AG04449 (cell line): ENCODE measurements at places on chromosomes 12 and 14.

DNA sequence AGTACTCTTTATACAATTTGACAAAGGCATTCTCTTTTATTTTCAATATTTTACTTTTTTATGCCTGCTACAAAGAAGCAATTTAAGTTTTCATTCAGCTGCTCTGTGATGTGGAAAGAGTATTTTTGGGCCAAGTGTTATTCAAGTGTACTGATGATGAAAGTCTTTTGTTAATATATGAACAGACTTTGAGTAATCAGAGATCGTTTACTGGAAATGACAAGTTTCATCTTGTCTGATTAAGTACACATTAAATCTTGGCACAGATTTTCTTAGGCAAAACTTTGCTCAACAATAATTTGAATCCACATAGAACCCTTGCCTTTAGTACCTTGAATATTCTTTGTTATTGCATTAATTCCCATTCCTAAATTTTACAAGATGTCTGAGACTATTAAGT, 13.3 kb upstream of the PZP start:
- no peak for DNase-seq

GRCh38 chr12:5953835-5954586, 9.0 kb upstream of the ANO2 start:
- DNase-seq: no peak

DNA sequence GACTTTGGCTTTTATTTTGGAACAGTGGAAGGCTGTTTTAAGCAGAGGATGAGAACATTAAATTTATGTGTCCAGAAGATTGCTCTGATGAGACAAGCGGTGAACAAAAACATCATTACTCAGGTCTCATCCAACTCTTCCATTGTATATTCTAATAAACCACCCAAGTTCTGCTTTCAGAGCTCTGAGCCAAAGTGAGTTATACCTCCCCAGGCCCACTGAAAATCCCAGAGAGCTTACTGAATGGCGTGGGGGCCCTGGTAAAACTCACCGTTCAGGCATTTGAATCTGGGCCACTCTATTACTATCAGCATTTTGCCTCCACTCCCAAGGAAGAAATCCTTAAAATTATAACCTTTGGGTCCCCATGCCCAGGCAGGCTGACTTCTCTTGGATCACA, 122.0 kb upstream of the HIF1A start:
- no peak for DNase-seq

- DNase-seq: peak; percentile 89
Observed at GRCh38 chr12:64181430-64182291, 40.4 kb downstream of the KICS2 start.

DNA sequence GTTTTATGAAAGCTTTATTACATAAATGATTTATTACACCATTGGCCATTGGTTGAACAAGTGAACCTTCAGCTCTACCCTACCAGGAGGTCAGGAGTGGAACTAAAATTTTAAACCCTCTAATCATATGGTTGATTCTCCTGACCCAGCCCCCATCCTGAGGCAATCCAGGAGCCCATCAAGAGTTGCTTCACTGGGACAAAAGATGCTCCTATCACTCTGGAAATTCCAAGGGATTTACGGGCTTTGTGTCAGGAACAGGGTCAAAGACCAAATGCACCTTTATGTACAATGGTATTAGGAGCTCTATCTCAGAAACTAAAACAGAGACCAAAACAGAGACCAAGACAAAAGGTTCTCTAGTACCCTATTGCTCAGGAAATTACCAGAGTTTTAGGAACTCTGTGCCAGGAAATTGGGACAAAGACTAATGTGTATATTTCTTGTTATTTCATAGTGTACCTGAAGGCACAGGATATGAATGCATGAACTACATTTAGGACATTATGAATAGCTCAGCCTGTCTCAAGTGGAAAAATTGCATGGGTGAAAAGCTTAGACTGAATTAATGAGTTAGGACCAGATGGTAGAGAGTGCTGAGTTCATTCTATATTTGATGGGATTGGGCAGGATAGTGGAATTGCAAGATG, 171.7 kb upstream of the FLRT2 start:
- no peak for DNase-seq

DNA sequence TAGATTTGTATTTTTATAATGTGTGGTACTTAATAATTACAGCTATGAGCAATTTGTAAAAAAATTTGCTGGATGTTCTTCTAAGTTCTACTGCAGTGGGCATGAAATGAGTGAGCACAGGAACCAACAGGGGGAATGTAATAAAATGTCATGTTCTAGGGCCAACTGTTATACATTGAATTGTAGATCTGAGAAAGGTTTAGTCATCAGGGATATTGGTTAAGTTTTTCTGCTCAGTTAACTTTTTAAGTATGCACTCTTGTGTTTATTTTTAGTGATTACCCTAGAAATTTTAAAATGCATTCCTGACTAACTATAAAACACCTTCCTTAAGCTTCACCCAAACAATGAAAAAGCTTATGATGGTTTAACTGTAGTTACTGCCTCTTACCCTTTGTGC, 101.8 kb downstream of the CAND1 start:
- no peak for DNase-seq

DNA sequence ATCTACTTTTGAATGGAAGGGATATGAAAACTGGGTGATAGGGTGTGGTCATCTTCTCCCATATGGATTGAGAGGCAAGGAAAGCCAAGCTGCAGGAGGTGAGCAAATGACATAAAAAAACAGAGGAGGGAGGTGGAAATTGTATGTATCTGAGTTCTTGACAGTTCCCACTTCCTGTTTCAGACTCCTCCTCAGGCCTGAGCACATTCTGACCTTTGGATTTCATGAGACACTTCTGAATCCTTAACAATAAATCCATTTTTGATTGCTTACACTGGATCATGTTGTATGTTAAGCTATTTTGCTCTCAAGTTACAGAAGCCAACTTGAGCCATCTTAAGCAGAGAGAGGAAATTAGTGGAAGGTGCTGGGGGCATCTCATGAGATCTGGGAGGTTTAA, 11.6 kb upstream of the SRSF5 start:
- DNase-seq: no peak

- no peak for DNase-seq
Observed at GRCh38 chr14:51335961-51336723, 96.1 kb downstream of the TMX1 start.

DNA sequence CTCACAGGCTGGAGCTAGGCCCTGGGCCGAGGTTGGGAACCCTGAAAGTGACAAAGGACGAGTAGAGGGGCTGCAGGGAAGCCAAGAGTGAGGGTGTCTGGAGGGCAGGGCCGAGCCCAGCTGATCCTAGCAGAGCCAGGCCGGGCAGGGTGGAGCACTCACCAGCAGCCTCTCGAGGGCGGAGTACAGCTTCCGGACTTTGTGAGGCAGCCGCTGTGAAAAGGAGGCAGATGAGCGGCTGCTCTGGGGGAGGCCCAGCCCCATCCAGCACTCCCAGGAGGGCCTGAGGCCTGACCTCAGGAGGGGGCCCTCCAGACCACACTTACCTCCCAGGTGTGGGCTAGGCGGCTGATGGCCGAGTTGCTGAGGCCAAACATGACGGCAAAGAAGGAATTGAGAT, 14.7 kb upstream of the ENDOU start:
- DNase-seq: no peak

- DNase-seq: no peak
Observed at GRCh38 chr14:24438223-24439097, 4.1 kb downstream of the SDR39U1 start.

- DNase-seq: no peak
Observed at GRCh38 chr14:92382677-92383076, 59.7 kb downstream of the SLC24A4 start.

DNA sequence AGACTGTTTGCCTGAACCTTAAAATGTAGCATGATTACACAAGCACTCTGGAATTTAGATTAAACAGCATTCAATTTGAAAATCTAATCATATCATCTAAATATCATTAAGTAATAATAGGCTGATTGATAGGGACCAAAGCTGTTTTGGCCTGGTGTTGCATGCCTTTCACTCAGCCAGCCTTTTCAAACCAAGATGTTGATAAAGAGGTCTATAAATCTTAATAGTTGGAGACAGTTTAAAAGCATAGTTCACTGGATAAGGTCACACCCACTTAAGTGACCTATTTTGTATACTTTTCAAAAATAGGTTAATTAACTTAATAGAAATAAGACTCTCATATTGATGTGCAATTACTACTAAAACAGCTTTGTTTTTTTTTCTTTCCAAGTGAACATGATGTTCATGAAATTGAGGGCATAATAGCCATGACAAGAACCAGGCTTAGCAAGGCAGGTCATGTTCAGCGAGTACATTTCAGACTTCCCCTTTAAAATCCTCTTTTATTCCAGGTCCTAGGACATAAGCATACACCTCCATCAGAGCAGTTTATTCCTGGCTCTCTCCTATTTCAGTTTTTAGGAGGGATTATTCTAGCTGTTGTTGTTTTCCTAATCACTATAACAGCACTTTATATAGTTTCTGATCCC, 349.0 kb downstream of the RAD51B start:
- no peak for DNase-seq

GRCh38 chr14:105980224-105980623, 453.8 kb downstream of the TMEM121 start:
- no peak for DNase-seq

DNA sequence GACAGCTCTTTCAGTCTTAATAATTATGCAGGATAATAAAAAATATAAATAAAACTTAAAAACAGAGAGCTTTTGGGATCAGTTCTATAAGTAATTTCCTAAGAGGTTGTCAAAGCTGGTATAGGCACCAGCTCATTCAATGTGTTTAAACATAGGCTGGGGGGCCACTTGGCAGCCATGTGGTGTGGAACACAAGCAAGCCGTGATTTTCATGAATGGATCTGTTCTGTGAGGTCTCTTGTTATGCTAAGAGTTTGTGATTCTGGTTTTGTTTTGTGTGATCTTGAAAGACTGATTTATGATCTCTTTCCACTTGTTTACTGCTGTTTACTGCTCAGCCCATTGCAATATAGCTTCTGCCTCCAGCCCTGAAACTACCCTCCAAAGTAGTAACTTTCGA, 240.9 kb downstream of the FBXL14 start:
- DNase-seq: no peak

- DNase-seq: no peak
Observed at GRCh38 chr12:6582196-6582595, 14.1 kb upstream of the NOP2 start.

DNA sequence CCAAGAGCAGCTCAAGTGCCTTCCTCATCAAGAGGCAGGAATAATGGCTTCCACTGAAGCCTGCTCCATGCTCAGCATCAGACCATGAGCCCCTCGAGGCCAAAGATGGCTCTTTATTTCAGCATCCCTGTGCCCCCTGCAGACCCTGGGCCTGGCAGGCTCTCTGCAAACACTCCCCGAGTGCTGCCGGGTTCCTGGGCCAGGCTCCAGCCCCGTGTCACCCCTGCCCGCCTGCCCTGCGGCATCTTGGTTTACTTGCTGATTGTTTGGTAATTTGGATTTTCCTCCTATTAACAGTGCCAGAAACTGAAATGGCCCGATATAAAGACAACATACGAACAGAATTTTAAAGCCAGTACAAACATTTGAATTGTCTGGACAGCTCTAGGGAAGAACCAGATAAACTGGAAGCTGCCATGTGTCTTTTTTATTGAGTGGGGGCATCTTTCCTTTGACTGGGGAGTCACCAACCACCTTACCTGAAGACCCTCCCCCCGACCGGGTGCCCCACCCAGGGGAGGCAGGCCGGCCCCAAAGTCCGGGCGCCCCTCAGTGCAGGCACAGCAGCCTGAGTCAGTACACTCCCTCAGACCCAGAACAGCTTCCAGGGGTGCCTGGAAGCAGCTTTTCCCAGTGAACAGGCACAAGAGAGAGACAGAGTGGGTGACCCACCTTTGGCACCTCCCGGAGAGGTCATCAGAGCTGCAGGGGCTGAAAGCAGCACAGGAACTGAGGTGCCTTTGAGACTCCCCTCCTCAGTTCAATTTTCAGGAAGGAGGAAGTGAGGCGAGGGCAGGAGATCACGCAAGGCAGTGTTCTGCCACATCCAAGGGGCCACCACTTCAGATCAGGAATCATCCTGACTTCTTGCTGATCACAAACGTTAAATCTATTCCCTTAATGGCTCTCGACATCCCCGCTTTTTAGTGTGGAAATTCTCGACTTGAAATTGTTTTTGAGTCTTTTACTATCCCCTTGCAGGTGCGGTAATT, 30.6 kb downstream of the ITPK1 start:
- DNase-seq: no peak

- DNase-seq: no peak
Observed at GRCh38 chr14:102957222-102957621, 34.8 kb downstream of the AMN start.

GRCh38 chr12:124292385-124292784, 2.5 kb upstream of the RFLNA start:
- no peak for DNase-seq

GRCh38 chr12:85979641-85980040, 105.5 kb downstream of the NTS start:
- no peak for DNase-seq

DNA sequence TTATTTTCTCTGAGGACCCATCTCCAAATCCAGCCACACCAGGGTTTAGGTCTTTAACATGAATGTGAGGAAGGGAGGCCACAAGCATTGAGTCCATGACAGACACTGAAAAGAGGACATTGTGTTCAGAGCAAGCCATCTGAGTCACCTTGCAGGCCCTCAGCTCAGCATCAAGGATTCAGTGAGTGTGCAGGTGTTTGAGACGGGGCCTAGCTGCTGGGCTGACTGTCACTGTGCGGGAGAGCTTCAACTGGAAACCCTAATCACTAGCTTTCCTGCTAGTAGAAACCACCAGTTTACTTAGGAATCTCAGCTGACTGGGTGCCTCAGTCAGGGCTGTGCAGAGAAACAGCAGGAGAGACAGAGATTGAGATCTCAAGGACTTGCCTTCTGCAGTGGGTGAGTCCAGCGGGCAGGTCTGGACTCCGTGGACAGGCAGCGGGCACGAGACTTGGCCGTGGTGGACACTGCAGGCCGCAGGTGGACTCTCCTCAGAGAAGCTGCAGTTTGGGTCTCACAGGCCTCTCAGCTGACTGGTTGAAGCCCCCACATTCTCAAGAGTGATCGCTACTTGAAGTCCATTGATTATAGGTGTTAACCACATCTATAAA, 86.1 kb upstream of the DYNC1H1 start:
- no peak for DNase-seq

GRCh38 chr12:124094733-124095132, 121.7 kb downstream of the ZNF664 start:
- no peak for DNase-seq

GRCh38 chr12:64258576-64258975, 36.5 kb upstream of the KICS2 start:
- DNase-seq: no peak

GRCh38 chr12:91885851-91886731, 259.6 kb downstream of the BTG1 start:
- no peak for DNase-seq

DNA sequence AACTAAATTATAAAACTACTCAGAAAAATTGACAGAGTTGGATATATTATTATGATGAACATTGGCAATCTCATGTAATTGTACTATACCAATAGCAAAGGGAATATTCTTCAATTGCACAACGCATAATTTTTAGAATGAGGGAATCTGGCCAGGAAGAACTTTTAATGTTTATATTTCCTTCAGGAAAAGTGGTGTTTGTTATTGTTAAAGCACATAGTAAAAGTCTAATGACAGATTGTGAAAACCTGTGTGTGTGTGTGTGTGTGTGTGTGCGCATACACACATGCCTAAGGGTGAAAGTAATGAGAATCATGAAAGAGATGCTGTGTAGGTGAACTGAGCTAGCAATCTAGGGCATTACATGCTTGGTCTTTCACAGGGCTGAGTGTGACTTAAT, 877.7 kb downstream of the SLC6A15 start:
- no peak for DNase-seq
